ENCODE measurements at places on chromosomes 16 and 17.

DNA sequence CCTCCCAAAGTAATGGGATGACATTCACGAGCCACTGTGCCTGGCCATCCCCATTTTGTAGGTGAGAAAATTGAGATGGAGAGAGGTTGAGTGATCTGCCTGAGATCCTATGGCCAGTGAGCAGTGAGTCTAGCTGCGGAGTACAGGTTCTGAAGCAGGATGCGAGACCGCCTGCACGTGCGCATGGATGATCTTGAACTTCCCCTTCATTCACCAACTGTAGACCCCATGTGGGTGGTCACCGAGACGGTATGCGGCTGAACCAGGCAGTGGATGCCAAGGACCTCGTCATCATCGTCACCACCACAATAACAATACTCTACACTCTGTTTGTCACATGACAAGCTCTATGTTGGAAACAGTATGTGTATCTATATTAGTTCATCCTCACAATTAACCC is 6.2 kb upstream of the SPNS3 start:
- no peak for DNase-seq

- no peak for DNase-seq
These were observed 8.9 kb upstream of the TMEM220 start for GRCh38 chr17:10738521-10739258.

DNA sequence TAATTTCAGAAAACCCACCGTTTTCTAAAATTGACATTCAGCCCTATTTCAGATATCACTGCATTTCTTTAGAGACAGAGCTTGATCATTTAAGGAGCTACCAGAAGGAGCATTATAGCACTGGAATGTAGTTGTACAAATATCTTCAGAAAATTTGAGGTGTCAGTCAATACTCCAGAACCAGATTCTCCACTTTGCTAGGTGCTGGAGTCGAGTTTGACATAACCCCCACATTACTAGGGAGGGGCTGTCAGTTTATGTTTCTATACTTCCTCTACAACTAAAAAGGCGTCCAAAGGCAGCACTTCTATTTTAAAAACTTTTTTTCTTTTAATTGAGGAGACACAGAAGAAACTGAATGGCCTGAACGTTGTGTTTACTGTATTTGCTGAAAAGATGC is 892 bp upstream of the KIAA0513 start:
- no peak for DNase-seq

DNA sequence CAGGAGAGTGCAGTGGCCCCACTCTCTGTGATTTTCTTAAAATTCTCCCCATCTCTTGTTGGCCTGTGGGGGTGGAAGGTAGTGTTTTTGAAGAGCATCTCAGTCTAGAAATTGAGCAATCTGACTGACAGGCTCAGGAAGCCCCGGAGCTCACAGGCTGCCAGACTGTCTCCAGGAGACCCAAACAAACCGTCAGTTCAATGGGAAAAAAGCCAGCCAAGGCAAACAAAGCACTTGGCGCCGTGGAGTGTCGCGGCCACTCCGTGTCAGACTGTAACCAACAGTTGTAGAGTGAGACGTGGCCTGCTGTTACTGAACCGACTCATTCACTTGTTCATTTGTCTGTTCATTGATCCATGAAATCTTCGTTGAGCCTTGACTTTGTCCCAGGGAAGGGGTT is 33.7 kb downstream of the RGS9 start:
- no peak for DNase-seq

- no peak for DNase-seq
These were observed 12.8 kb upstream of the KCNJ18 start for GRCh38 chr17:21679256-21680146.

DNA sequence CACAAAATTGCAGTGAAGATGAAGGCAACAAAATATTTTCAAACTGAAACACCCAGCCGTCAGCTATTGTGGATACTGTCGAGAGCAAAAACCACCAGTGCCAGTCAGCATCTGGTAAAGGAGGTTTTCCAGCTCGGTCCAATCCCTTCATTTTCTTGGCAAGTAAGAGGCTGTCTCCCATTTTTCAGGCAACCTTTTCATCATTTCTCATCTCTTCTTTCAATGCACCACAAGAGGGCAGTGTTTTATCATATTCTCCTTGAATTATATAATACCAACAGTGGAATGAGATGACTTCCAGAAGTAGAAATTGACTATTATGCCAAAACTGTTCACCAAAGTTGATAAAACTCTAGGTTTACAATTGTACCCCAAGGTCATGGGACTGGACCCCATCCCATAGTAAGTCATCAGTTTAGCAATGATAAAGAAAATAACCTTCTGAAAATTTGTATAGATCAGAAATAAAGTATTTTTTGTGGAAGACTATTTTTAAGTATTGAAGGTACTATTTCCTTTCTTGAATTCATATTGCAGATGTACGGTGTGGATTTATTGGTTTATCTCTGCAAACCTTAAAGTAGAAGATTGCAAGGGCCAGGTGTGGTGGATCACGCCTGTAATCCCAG is 16.8 kb downstream of the NQO1 start:
- peak; percentile 39 for DNase-seq

DNA sequence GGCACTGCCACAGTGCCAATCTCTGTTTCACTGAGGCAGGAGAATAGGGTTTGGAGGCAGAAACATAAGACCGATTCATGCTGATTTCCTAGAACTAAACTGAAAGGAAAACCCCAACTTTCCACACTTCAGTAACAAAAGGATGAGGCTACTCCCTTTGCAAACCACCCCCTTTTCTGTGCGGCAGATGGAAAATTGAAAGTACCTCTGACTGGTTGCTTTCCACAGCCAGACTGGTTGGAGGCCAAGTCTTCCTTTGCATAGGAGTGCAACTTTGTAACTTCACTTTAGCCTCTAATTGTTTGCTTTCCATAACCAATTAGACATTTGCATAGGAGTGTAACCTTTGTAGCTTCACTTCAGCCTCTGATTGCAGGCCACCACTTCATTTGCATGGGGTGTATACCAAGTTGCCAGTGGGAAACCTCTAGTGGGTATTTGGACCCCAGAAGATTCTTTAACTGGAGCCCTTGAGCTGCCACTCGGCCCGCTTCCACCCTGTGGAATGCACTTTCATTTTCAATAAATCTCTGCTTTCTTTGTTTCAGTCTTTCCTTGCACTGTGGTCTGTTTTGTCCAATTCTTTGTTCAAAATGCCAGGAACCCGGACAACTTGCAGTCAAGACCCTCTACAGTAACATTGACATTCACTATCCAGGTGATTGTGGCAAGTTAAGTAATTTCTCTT is 252.0 kb downstream of the UTP18 start:
- DNase-seq = no peak
